ENCODE measurements at places on chromosomes 6 and 20.

GRCh38 chr6:50762798-50763197 lies 49.5 kb downstream of the TFAP2D start:
- DNase-seq = no peak

GRCh38 chr6:28634411-28634760 lies 108.7 kb downstream of the GPX5 start:
- DNase-seq = peak; percentile 58

DNA sequence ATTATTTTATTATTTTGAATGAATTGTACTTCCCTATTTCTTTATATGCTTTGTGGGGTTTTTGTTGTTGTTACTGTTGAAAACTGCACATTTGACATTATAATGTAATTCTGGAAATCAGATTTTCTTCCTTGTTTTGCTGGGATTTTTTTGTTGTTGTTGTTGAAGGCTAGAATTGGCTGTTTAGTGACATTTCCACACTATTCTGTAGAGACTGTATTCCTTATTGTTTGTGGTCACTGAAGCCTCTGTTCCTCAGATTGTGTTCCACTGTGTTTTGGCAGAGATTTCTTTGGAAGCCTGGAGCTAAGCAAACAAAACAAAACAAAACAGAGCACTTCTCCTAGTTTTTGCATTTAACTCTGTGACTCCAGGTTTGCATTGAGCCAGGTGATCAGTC lies 52.9 kb downstream of the CDYL start:
- no peak for DNase-seq

GRCh38 chr20:53291548-53291947 lies 302.1 kb downstream of the ZNF217 start:
- no peak for DNase-seq

DNA sequence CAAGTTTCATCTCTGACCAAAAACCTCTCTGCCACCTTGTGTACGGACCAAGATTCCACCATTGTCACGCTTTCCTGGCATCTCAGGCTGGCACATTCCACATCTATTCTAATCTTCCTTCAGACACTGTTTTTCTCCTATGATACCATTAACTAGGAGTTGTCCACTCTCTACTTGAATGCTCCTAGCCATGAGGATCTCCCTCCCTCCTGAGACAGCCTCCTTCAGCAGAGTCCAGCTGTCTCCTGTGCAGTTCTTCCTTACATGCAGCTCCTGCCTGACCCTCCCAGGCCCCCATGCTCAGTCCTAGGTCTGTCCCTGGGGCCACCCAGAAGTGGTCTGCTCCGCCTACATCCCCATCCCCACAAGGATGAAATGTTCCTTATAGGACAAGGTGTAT lies 90.9 kb downstream of the CHMP4B start:
- DNase-seq = no peak

- no peak for DNase-seq
Measured at GRCh38 chr6:36805096-36805797, 34.0 kb downstream of the CPNE5 start.
